ENCODE measurements at places on chromosomes 7 and 10.

DNA sequence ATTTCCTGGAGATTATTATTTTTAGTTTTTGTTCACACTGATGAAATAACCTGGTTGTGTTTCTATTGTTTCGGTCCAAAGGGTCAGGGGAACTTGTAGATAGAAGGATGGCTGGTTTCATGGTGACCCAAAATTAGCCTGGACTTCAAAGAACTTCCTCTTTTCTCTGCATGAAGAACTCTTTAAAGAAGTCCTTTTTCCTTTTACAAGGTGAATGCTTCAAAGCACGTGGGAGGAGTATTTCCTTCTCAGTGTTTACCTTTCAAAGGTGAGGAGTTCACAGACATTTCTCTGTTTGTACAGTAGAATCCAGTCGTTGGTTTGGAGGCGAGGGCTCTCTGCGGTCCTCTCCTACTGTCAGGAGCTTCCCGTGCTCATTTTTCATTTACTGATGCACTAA, 561.7 kb downstream of the GATA3 start:
- DNase-seq, result no peak

GRCh38 chr10:124414076-124414475, 4.6 kb downstream of the OAT start:
- no peak for DNase-seq

DNA sequence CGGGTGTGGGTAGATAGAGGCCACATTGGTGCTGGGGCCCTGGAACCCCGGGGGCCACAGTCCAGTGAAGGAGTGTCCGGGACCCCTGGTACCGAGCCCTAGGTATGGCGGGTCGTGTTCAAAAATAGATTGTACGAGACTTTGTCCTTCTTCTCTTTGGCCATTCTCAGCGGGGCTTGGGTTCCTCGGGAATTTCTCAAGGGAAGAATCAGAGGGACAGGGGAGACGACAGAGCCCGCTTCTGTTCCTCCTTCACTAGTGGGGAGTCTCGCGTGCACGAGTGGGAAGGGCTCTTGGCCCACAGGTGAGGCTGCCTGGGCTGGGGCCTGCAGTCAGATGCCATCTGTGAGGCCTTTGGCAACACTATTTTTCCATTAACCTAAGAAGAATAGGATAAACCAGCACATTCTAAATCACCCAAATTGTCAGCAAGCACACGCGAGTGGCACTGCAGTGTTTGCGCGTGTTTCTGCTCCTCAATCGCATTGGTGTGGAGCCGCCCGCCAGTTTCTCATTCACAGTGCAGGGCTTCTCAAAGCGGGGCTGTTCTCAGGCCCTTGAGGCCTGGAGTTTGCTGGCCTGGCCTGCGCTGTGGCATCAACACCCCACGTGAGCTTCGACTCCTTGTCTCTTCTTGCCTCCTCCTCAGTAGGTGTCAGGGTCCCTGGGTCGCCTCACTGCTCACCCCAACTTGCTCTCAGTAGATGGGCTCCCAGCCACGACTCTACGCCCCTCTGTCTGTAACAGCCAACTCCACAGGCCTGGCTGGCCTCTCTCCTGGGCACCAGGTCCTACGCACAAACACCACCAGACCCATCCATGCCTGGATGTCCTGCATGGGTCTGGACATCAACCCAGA, 187.6 kb upstream of the SHH start:
- DNase-seq, result no peak

- no peak for DNase-seq
Observed at GRCh38 chr10:60099998-60100747, 193.8 kb upstream of the CCDC6 start.

- DNase-seq, result no peak
Observed at GRCh38 chr10:62709200-62709599, 95.3 kb upstream of the ADO start.

DNA sequence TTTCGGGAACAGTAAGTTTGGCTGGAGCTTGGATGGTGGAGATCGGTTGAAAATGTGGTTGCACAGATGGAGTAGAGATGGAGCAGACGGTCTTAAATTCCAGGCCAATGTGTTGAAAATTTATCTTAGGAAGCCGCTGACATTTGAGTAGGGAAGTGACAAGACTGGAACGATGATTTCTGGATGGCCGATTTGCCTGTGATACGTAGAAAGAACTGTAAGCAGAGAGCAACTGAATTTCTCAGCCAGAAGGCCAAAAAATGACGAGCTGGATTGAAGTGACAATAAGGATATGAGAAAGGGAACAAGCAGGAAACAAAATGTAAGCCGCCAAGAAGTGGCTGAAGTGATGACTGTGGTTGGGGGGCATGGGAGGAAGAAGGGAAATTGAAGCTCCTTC, 687 bp upstream of the ARMC3 start:
- DNase-seq, result no peak

DNA sequence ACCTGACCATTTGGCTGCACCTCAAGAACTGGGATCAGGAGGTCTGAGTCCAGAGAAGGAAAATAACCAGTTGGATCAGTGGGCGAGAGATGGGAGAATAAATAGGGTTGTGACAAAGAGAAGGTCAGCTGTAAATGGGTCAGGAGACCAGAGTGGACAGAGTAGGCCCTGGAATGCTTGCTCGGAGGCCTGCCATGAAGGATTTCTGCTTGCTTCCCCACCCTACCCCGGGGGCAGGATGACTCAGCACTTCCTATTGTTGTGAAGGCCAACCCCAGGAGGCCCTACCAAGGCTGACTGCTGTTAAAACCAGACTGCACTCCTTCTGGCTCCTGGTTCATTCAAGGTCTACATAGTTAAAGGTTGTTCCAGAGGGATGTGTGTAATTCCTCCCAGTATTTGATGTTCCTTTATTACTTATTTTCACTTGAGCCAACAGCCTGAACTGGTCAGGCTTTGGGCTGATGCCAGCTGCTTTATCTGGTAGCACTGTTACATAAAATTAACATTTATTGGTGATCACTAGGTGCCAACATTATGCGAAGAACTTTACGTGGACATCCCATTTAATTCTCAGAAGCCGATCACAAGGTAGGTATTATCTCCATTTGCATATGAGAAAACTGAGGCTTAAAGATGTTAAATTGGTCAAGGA, 27.3 kb upstream of the IFRD1 start:
- DNase-seq, result peak; percentile 6

DNA sequence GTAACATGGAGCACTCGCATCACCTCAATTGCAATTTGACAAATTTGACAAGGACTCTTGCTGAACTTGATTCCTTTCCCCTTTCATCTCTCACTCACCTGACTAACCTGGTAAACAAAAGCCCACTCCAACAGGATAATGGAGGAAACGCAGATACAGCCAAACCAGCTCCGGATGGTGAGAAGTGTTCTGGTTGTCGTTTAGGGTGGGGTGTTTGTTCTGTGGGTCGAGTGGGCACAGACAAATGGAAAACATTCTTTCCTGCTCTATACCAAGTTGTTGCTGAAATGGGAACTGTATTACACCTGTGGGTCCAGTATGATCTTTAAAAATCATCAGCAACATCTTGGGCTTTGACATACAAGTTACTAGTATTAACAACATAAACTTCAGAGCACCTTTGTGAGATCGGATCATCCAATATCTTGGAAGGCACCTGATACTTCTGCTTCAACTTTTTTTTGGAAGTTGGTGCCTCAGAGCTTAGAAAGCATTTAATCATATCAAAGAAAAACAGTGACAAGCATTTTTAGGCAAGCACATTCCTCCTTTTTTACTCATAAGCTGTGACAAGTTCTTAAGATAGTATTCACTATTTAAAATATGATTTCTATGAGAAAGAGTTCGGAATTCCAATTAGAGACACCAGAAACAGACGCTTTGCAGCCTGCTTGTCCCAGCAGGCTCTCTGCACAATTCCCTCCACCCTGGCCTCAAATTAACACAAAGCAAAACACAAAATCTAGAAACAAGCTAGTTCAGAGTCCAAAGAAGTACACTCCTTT, 58.1 kb downstream of the CCDC186 start:
- DNase-seq, result no peak

GRCh38 chr7:51789489-51789888, 472.9 kb upstream of the COBL start:
- DNase-seq, result no peak

GRCh38 chr7:16014031-16014430, 327.5 kb upstream of the MEOX2 start:
- DNase-seq, result no peak

- no peak for DNase-seq
Observed at GRCh38 chr7:47211519-47211973, 370.4 kb downstream of the TNS3 start.

DNA sequence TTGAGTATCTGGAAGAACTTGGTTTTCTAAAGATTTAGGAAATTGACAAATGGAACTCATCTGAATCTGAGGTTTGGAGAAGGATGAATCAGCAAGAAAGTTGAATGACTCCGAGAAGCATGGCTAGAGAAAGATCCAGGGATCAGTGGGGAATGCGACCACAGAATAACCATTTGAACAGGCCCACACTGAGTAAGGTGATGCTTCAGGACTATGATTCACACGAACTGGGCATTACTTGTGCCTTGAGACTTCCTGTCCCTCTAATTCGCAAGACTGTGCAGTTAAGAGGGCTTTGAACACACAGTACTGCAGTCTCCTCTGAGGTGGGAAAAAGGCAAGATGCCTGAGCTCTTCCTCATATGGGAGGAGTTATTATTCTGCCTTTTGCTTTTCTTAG, 395.5 kb upstream of the POM121L12 start:
- DNase-seq, result no peak

- DNase-seq, result peak; percentile 13
Observed at GRCh38 chr7:35424869-35425495, 171.1 kb upstream of the TBX20 start.

GRCh38 chr7:107446988-107447387, 22.9 kb upstream of the GPR22 start:
- no peak for DNase-seq

DNA sequence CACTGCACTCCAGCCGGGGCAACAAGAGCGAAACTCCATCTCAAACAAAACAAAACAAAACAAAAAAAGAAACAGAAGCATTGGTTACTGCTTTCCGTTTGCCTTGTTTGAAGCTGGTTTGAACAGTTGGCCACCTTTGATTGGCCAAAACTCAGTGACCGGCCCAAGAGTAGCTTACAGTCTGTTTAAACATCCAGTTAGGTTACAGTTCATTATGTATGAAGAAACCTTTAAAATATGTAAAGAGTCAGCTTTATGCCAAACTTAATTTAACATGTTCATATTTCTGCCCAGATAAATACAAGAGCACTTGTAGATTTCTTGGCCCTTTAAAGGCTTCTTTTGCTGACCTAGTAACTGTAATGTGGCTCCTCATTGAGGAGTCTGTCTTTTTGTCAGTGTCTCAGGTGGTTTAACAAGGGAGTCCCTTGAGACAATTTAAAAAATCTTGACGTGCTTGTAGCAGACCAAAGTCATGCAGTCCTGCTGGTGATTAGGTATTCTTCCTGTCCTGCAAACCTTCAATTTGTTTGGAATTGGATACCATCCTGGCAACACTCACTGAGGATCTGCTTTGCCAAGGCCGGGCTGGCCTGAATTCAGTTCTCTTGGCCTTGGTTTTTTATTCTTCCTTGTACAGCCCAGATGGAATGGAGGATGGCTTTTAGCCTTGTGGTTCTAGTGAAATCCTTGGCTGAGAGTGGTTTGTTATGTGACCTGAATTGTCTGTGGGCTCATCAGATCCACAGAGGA, 128.9 kb downstream of the PLXDC2 start:
- DNase-seq, result no peak

DNA sequence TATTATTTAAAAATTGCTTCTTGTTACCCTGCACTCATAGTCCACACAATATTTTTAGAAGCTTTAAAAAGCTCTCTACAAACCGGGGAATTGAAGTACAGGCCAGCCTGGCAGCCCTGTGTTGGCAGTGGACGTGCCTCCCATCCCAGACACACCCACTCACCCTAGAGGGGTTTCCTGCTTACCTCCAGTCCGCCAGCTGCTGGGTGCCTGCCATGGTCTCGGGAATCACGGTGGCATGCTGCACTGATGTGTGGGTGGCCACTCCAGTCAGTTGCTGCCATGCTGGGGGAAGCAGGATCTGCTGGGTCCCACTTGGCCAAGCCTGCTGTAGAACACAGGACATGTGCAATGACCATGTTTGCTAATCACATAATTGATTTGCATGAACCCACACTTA, 80.4 kb downstream of the CLEC2L start:
- no peak for DNase-seq

GRCh38 chr10:44572146-44572545, 187.2 kb upstream of the CXCL12 start:
- DNase-seq, result no peak

GRCh38 chr7:114534953-114535352, 120.3 kb downstream of the FOXP2 start:
- no peak for DNase-seq

Data from stimulated activated CD4-positive, alpha-beta T cell treated with anti-CD3 and anti-CD28 coated beads, Interleukin-2, amount 100 ng/mL, for 4 hours (primary cell).